ENCODE measurements at places on chromosomes 5 and 9.
A peak's percentile ranks its signal among the peaks of the same experiment; 100 is the strongest.

DNA sequence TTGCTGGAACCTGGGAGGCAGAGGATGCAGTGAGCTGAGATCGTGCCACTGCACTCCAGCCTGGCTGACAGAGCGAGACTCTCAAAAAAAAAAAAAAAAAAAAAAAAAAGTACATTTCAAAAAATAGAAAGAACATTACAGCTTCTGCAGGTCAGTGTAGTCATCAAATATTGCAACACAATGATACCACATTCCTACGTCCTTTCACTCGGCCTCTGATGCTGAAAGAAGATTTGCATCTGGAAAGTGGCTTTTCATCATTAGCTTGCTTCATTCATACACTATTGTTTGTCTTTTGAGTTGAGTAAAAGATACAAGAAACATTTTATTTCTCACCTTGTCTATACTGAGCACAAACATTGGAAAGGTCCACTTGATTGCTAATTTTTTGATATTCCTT lies 59.6 kb upstream of the CPLANE1 start:
- no peak for DNase-seq

DNA sequence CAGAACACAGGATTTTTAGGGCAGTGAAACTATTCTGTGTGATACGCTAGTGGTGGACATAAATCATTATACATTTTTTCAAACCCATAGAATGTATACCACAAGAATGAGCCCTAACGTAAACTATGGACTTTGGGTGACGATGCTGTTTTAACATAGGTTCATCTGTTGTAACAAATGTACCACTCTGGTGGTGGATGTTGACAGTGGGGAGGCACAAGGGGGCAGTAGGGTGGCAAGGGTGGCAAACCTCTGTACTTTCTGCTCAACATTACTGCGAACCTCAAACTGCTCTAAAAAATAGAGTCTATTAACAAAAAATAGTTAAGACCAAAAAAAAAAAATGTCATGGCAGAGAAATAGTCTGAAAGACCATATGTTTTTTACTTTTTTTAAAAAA lies 9.1 kb upstream of the MVB12B start:
- peak; percentile 23 for DNase-seq

GRCh38 chr9:92424340-92424739 lies at the start of gene OMD:
Gene OMD, minus strand, starts transcription at chr9:92424471. Its CDS starts 6,913 bp downstream, at chr9:92417558.
- no peak for DNase-seq

DNA sequence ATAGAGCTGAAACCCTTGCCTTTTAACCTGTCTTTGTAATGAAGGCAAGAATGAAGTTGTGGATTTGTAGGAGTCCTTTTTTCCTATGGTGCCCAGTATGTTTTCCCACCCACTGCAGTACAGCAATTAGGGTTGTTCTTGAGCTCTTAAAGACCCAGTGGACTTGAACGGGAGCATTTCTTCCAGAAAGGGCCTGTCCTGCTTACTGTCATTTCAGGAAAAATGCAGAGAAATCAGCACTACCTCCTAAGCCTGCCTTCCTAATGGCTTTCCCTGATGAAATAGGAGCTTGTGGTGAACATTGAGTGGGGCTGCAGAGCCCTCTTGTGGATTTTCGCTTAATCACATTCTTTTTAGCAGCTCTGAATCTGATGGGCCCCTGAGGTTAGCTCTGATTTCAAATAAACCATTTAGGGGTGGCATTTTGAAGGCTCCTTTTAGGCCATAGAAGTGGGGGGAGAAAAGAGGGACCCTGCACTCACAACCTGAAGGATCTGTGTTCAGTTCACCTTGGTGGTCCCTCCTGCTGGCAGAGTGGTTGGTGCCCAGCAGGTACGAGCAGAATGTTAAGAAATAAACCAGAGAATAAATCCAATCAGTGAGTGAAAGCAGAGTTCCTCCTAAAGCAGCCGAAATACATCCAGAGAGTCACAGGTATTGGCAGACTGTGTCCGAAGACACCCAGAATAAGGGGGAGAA lies 188.0 kb upstream of the KLF9 start:
- DNase-seq: peak; percentile 29

DNA sequence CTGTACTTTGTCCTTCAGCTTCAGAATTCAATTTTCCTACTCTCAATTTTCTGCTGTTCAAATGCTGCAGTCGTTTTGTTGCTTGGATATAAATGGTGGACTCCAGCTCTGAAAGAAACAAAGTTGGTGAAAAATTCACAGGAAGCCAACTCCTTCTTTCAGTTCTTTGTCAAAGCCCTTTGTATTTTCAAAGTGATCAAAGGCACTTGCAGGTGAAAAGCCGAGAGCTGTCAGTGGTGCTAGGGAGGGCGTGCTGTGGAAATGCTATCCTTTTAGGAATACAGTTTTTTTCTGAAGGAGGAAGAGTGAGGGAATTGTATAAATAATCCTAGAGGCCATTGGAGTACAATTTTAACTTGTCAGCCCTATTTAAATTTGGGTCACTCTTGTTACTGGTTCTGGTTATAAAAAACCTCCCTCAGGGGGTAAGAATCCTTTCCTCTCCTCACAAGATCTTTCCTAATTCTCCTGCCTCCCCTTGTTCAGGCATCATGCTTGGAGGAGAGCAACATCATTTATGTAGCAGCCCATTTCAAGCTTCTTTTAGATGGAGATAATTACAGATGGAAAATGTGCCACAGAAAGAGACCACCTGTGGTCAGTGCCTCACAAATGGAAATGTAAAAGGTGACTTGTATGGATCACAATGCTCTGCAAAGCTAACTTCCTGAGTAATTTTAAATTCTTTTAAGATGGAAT lies 62.5 kb upstream of the GHR start:
- no peak for DNase-seq

DNA sequence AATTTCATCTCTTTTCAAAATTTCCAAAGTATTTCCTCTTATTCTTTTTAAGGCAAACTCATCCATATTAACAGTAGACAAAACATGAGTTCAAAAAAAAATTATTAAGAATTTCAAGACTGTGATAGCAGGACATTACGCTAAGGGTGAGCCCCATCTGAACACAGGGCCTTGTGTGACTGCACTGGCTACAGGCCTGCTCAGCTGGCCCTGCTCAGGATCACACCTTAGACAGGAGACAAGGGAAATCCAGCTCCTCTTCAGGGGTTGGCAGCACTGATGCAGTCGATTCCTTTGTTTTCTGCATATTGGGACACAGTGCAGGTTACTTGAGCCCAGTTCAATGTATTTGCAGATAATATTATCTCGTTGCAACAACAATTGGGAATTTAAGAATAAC lies 444.7 kb downstream of the PLK2 start:
- no peak for DNase-seq

GRCh38 chr5:73911761-73912393 lies 285.9 kb downstream of the ARHGEF28 start:
- no peak for DNase-seq

DNA sequence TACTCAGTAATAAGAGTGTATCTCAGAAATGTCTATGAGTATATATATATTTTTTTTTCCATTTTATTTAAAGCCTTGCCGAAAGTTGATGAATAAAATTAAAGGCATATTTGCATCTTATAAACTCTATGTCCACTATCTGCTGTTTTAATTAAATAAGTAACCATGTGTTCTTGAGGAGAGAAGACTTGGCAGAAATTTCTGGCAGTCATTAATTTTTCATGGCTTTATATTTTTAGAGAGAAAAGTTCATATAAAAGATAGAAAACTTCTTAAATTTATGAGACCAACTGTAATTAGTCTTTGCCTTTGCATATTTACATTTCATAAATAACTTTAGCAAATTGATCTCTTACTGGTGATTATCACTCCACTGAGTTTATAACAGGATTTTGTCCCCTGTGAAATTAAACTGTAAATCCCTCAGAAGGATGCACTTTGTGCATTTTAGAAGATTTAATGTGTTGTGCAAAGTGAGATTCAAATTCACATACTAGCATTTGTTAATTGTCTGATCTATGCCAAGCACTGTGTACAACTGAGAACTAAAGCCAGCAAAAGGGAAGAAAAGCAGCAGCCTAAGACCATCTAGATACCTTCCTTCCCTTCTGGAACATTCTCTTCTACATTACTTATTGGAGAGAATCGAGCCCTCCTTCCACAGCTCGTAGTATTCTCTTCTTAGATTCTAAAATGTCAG lies 108.7 kb downstream of the SNCAIP start:
- DNase-seq: no peak

DNA sequence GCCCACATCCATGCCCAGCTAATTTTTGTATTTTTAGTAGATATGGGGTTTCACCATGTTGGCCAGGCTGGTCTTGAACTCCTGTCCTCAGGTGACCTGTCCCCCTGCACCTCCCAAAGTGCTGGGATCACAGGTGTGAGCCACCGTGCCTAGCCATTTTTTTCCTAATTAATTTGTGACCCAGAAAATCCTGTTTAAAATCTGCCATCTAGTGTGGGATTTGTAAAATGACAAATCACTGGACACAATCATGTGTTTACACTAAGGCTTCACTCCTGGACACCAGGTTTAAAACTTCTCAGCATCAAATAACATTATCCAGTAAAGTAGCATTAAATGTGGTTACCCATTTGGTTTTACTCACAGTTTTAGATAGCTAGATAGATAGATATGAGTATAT lies 18.6 kb upstream of the KDM4C start:
- DNase-seq: no peak

DNA sequence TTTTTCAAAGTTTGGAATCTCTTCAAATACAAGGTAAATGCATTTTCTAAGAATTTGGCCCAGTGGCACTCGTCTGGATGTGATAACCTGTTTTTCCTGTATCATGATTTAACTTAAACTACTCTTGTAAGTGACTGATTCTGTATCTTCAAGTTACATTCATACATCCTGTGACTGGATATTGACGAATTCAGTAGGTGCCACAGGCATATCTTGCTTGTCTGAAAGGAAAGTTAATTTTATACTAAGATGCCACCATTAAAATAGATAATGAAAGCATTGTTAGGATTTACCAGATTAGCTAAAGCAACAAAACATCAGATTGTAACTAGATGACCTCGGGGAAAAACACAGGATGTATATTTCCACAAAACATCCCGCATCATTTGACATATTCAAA lies 175.3 kb upstream of the ZNF608 start:
- DNase-seq: no peak

- DNase-seq: no peak
Observed at GRCh38 chr9:36597412-36598178, 24.9 kb downstream of the MELK start.

DNA sequence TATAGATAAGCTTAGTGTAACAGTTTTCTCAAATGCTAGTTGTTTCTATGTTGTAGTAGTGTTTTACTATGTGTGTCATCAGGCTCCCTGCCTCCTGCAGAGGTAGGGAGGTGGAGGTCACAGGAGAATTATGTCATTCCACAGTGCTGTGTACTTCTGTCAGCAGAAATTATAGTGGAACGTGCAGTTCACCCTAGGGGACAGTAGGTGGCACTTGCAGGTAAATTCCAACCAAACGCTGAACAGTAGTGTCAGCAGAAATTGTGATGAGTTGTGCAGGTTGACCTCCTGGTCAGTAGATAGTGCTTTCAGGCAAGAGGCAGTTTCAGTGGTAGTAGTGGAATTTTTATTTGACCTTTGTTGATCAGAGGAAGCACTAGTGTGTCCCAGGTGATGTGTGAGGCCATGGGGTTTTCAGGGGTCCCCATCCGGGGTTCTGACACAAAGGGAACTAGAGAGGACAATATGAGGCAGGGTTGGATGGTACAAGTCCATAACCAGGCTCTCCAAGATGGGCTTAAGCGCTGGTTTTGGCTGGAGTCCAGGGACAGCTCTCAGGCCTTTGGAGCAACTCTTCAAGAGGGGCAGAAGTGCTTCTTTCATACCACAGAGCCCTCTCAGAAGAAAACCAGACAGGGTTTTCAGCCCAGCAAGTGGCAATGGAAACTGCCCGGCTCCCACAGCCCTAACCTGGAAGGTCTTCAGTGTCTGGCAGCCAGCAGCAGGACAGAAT lies 402.9 kb downstream of the CYLC2 start:
- DNase-seq: no peak

DNA sequence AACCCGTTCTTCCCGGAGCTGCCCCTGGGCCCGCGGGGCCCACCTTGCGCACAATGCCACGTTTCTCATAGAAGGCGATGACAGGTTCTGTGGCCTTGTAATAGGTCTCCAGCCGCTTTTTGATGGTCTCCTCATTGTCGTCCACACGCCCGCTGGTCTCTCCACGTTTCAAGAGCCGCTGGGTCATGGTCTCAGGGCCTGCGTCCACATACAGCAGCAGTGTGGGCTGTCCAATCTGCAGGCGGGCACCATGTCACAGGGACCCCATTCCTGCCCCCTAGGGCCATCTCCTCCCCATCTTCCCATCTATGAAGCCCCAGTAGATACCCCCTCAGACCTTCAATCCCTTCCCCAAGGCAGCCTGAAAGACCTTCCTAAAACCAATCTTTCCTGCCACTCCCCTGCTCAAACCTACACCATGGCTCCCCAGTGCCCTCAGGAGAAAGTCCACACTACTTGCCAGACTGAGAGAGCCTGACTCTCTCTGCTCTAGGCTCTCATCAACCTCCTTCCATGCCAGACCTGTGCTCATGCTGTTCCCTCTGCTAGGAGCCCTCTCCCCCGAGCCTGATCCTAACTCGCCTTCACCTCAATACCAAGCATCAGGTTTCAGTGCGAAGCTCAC lies 9.1 kb downstream of the AK1 start:
- DNase-seq: no peak

- no peak for DNase-seq
Observed at GRCh38 chr5:173883347-173883924, 4.7 kb upstream of the CPEB4 start.

- no peak for DNase-seq
Observed at GRCh38 chr9:9919174-9919775, 693.5 kb downstream of the PTPRD start.

GRCh38 chr9:99833735-99834134 lies 12.1 kb downstream of the NR4A3 start:
- no peak for DNase-seq

GRCh38 chr5:158063052-158063451 lies 204.1 kb upstream of the CLINT1 start:
- no peak for DNase-seq

DNA sequence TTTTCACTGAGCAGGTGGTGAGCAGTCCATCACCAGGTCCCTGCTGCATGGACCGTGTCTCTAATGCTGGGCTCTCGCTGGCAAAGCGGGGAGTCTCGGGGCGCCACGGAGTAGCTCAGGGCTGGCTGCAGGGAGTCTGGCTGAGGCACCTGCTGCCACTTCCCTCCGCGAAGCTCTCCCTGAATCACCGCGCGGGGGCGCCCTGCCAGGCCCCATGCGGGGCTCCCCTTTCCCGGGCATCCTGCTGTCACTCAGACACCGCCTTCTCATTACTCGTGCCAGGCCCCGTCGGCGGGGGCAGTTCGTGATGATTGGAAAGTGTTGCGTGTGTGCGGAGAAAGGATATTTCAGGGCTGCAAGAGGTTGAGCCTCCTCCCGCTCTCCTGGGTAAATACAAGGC lies 335.8 kb downstream of the IRX2 start:
- no peak for DNase-seq

GRCh38 chr5:57007344-57007743 lies 55.4 kb upstream of the MIER3 start:
- DNase-seq: no peak

DNA sequence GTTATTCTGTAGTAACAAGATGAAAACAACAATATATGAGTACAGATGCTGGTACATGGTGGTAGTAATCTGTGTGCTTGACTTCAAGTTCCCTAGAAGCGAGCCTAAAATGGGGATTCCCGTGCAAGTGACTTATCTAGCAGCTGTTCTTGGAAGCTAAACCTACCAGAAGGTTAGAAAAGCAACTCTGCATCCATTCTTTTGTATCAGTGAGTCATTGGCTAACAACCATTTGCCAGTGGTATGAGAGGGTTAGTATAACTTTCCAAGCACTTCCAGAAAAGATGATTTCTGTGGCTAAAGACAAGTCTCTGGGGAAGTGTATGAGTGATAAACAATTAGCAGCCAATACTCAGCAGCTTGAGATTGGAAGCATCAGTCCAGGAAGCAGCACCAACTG lies 787.7 kb upstream of the CDH6 start:
- DNase-seq: no peak

GRCh38 chr5:351921-352245 lies 30.4 kb downstream of the AHRR start:
- no peak for DNase-seq
